ENCODE measurements at places on chromosomes 1 and 21.

GRCh38 chr1:145804235-145805045 is 19.5 kb downstream of the RNF115 start:
- no peak for DNase-seq

- DNase-seq, result no peak
These were observed 327.1 kb upstream of the FMN2 start for GRCh38 chr1:239764546-239764945.

DNA sequence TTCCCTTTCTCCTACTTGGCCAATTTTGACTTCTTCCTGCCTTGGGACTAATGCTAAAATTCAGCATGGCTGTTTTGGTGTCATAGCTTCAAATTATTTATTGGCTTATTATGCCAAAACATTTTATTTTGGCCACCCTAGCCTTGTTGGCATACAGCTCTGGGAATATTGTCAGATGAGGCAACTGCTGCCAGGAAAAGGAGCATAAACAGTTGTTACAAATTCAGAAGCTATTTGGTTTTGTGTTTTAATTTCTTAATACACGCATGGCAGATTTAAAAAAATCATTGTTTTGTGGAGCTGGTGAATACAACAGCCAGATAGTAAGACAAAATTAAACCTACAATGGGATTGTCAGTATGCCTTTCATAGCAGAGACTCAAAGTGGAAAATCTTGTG is 66.8 kb upstream of the BCL10 start:
- no peak for DNase-seq

GRCh38 chr1:160724465-160725242 is 13.0 kb upstream of the CD48 start:
- no peak for DNase-seq

- no peak for DNase-seq
These were observed 152.6 kb downstream of the ZC3H11B start for GRCh38 chr1:219460081-219460895.

GRCh38 chr21:26920055-26920454 is 46.8 kb downstream of the ADAMTS5 start:
- no peak for DNase-seq

DNA sequence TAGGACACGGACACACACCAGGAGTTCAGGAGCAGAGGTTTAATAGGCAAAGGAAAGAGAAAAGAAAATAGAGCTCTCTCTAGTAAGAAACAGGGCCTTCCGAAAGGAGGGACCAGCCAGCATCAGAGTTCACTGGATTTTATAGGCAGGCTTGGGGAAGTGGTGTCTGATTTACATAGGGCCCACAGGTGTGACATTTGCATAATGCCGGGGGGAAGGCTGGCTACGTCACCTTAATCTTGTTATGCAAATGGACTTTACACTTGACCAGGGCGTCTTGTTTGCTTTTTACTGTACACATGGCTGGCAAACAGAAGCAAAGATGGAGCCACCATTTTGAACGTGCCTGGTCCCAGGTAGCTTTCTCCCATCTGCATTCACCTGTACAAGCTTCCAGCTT is at the start of gene OR14A16:
Gene OR14A16, minus strand, starts transcription at position 97 of the 400 bp plus-strand sequence. CDS start 8,390 bp downstream, outside the sequence.
- no peak for DNase-seq

DNA sequence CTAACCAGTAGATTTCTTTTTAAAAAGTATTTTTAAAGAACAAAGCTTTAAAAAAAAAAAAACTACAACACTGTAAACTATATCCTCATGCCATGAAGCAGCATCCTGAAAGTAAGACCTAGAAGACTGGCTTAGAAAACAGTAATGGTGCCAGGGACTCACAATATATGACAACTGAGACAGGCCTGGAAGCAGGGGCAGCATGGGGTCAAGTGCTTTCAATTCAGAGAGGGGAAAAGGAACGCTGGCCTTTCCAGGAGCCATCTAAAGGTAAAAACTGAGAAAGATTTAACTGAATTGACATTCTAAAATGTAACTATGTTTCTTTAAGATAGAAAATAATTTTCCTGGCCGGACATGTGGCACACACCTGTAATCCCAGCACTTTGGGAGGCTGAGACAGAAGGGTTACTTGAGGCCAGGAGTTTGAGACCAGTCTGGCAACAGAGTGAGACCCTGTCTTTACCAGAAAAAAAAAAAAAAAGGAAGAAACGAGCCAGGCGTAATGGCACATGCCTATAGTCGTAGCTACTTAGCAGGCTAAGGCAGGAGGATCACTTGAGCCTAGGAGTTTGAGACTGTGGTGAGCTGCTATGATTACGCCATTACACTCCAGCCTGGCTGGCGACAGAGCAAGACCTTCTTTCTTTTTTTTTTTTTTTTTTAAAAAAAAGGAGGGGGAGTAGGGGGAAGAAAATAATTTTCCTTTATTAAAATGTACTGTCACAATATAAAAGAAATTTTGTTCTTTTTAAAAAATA is 54.1 kb downstream of the SLC35D1 start:
- DNase-seq, result no peak

DNA sequence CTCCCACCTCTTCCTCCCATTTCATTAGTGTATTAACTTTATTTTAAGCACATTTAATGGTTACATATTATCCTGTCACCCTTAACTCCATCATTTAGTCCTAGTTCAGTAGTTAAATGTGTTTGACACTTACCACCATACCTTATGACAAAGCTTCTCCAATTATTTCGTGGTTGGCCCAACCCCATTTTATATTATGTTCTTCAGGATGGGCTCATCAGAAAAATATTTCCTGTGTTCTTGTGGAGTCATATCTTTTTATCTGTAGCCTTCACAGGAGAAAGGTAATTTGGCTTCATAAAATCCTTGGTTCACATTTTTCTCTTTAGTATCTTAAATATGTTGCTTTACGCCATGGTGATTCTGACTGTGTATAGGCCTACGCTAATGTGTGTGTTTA is 142.3 kb upstream of the COL6A1 start:
- no peak for DNase-seq

DNA sequence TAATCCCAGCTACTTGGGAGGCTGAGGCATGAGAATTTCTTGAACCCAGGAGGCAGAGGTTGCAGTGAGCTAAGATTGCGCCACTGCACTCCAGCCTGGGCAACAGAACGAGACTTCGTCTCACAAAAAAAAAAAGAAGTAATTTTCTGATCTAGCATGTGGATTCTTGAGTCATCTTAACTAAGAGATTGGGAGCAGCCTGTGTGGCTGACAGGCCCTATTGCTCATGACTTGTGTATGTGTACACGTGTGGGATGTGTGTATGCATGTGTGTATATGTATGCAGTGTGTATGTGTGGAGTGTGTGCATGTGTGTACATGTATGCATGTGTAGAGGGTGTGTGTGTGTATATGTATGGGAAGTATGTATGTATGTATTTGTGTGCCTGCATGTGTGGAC is 29.5 kb downstream of the DOP1B start:
- DNase-seq, result no peak

- DNase-seq, result no peak
These were observed 365.9 kb downstream of the TGFB2 start for GRCh38 chr1:218711001-218711400.

GRCh38 chr1:161304927-161305866 is 4.6 kb downstream of the MPZ start:
- no peak for DNase-seq

- DNase-seq, result no peak
These were observed 16.9 kb upstream of the SLAMF9 start for GRCh38 chr1:159970932-159971342.

- DNase-seq, result no peak
These were observed 44.0 kb downstream of the RNF187 start for GRCh38 chr1:228530951-228531731.

- peak; percentile 38 for DNase-seq
These were observed 20.9 kb upstream of the ATP5PO start for GRCh38 chr21:33936301-33937038.

DNA sequence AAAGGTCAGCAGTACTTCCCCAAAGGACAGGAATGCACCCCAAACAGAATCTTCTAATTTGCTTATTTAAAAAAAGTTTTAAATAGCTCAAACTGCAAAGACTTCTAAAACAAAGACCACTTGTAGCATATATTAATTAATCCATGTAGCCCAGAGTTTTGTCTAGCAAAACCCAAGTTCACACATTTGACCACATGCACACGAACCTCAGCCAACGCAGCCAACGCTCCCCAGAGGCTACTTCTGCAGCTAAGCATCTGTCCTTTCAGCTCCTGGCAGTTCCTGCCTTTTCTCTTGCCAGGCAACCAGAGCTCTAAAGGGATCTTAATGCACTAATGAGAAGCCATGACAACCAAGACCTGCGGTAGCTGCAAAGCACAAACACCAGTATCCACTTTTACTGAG is 89.6 kb downstream of the RERE start:
- DNase-seq, result no peak

Data from activated T-cell treated with anti-CD3 and anti-CD28 coated beads, Interleukin-2, amount 50 U/mL, for 1 hour (primary cell).